Esophagus muscularis mucosa (tissue), 4 donors: ENCODE measurements at places on chromosomes 5 and 9. TPM values are rescaled to one million over a fixed set of nuclear protein-coding genes. Genes with fewer than 3 reads are reported as not detected.

DNA sequence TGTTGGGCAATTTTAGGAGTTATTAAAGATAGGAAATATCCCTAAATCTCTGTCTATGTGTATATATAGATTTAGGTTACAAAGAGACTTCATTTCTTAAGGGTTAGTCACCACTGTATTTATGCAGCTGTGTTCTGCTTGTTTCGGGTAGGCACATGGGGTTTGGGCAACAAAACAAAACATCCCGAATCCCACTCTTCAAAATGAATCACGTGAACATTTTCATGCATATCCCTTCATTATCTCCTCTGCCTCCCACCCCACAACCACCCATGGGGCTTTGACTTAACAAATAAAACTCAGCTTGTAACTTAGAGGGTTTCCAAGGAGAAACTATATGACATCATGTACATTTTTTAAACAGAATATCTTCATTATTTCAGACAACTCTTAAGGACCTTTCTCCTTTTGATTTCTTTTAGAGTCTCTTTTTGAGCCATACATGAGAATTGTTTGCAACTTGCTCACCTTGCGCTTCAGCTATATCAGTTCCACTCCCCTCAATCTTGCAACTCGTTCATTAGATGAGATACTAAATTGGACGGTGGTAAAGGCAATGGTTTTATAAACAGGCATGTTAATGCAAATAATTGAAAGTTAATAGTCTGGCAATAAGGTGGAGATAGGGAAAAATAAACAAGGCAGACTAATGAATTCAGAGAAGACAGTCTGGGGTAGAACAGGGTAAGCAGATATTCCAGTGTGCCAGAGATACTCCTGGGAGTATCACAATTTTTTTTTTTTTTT lies 136.7 kb downstream of the CD180 start:
- no peak for DNase-seq

- DNase-seq, result no peak
These were observed 2.8 kb upstream of the PARP8 start for GRCh38 chr5:50663636-50664035.

GRCh38 chr5:159775890-159776289 lies 140.4 kb upstream of the ADRA1B start:
- DNase-seq, result no peak

GRCh38 chr9:100449420-100449819 lies 22.5 kb downstream of the MSANTD3 start:
- DNase-seq, result no peak

- DNase-seq, result no peak
These were observed 37.3 kb upstream of the TRIO start for GRCh38 chr5:14105718-14106410.

GRCh38 chr5:1448511-1449011 lies 3.3 kb upstream of the SLC6A3 start:
- no peak for DNase-seq

GRCh38 chr9:131366761-131367401 lies 27.0 kb upstream of the PRRC2B start:
- no peak for DNase-seq

Gene PCDHA11
- total RNA-seq, result 0.42 TPM
